ENCODE measurements at places on chromosomes 1 and 21.

DNA sequence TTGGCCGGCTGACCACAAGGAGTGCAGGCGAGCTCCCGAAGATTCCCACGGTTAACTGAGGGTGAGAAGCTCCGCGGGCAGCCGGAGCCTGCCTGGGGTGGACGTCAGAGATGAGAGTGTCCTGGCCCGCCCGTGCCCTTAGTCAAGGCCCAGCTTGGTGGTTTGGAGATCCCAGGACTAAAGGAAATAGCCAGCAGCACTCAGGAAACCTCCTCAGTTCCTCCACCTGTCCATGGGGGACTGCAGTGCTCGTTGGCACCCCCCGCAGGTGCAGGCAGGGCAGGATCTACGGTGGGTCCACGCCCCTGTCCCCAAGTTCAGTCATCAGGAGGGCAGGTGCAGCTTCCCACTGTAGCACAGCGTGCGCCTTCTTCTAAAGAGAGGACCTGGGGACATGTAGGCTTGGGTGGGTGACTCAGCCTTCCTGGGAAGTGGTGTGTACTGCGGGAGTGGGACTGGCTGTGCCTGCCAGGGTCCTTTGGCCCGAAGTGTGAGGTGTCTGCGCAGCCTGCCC lies 32.5 kb downstream of the SLX9 start:
- DNase-seq: no peak

- no peak for DNase-seq
Measured at GRCh38 chr1:70993798-70994197, 53.8 kb downstream of the PTGER3 start.

DNA sequence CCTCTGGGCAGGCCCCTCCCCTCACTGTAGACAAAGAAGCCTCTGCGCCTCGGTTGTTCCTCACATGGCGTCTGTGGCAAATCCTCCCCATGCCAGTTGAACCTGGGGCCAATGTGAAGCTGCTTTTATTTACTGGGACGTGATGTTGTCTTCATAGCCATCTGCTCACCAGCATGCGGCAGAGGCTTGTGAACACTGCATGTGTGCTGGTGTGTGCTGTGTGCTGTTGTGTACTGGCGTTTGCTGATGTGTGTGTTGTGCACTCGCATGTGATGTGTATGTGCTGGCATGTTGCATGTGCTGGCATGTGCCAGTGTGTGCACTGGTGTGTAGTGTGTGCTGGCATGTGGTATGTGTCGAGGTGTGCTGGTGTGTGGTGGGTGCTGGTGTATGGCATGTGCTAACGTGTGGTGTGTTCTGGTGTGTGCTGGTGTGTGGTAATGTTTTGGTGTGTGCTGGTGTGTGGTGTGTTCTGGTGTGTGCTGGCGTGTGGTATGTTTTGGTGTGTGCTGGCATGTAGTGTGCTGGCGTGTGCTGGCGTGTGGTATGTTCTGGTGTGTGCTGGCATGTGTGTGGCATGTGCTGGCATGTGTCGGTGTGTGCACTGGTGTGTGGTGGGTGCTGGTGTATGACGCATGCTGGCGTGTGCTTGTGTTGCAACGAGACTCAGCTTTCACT lies 37.2 kb upstream of the TRAPPC10 start:
- DNase-seq: no peak

DNA sequence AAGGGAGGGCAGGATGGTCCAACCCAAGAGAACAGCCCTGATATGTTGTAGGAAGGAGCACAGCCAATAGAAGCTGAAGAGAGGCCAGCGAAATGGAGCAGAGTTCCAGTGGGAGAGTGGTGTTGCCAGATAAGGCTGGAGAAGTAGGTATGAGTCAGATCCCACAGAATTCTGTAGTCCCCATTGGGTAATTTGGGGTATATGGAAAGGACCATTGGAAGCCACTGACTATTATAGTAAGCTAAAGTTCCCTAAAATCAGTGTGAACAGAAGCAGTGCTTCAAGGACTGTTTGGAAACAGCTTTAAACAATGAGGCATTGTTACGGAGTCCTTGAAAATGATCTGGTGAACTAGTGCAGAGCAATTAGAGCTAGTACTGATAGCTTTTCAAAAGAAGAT lies 63.0 kb downstream of the DISP1 start:
- DNase-seq: no peak

All from putamen (tissue), 1 donor.